Natural killer cell (primary cell): ENCODE measurements at places on chromosomes 3 and 15. TPM values are rescaled to one million over a fixed set of nuclear protein-coding genes. Genes with fewer than 3 reads are reported as not detected.

CLDN18 gene
- total RNA-seq: not detected

GPR62 gene
- total RNA-seq: not detected

NOX5 gene
- not detected for total RNA-seq

SQOR gene
- 22.8 TPM for total RNA-seq

UBE2E1 gene
- 80.0 TPM for total RNA-seq

NDUFAF3 gene
- total RNA-seq: 72.9 TPM

TRIM71 gene
- 0.05 TPM for total RNA-seq

SI gene
- total RNA-seq: not detected

IMPG2 gene
- 0.73 TPM for total RNA-seq

FLNB gene
- total RNA-seq: 24.6 TPM

NPRL2 gene
- 78.9 TPM for total RNA-seq

GRCh38 chr15:29093696-29094343 is 175.8 kb downstream of the NSMCE3 start:
- no peak for DNase-seq

GRCh38 chr15:77295446-77295845 is 124.5 kb downstream of the PEAK1 start:
- DNase-seq: no peak

DNA sequence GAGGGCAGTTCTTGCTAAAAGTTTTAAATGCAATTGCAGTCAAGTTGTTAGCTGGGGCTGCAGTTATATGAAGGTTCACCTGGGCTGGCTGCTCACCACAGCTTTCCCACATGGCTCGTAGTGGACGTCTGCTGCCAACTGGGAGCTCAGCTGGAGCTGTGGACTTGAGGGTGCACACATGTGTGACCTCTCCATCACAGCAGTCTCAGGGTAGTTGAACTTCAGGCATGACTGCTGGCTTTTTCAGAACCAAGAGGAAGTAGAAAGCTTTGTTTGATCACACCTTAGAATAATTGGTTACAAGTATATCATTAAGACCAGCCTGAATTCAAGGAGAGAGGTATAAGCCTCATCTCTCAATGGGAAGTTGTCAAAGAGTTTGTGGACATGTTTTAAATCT is 74.1 kb downstream of the CHL1 start:
- DNase-seq: no peak

GRCh38 chr3:46972396-46972795 is 4.1 kb downstream of the CCDC12 start:
- no peak for DNase-seq

- DNase-seq: no peak
Measured at GRCh38 chr3:61680617-61681016, 119.2 kb downstream of the PTPRG start.

DNA sequence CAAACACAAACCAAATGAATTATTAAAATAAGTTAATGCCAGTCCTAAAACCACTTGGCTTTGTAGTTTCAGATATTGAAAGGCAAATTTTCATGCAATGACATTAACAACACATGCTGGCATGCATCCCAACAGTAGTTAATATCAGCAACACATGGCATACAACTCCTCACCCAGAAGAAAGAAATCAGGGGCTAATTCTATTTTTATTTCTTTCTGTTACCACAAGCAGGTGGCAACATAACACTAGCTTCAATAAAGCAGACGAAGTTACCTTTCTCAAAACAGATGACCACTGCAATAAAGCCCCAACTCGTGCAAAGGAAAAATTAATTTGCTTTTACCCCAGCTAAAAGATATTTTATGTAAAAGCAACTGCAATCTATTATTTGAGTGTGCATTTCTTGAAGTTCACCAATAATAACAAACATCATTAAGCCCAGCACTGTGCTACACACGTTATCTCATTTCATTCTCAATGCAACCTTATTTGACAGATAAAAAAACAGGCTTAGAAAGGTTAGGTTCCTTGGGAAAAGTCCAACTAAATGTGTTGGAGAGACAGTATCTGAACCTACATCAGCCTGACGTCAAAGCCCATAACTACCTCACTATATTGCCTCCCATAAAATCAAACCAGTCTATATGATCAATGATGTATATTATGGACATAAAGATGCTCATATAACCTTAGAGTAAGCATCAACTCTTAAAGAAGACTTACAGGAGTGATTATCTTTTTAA is 2.8 kb downstream of the TOP2B start:
- no peak for DNase-seq

DNA sequence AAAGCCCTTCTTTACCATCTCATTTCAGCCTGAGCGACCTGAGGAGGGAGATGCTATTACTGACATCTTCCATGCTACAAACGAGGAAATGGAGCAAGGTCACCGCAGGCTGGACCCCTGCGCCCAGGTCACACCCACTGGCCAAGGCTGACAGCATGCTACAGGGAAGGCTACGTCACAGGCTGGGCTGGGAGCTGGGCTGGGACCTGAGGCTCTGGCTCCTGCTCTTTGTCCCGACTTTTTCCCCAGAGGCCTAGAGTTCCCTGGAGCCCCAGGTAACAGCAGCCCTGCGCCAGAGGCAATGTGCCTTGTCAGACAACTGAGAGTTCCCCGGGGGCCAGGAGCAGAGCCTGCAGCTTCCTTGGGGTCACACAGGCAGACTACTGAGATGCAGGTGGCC is 87.2 kb downstream of the IQSEC1 start:
- no peak for DNase-seq

DNA sequence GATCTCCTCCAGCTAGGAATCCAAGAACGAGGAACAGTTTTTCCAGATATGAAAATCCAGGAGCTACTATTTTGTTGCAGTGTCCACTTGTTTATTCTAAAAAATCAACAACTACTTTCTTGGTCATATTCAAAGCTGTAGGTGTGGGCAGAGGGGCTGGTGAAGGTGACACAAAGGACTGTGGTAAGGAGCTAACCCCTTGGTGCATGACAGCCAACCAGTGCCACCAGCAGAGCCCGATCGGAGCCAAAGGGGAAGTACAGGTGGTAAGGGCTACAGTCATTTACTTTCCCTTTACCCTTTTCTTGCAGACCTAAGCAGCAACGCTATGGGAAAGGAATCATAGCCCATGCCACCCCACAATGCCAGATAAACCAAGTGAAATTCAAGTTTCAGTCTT is 30.7 kb downstream of the PLA1A start:
- no peak for DNase-seq

DNA sequence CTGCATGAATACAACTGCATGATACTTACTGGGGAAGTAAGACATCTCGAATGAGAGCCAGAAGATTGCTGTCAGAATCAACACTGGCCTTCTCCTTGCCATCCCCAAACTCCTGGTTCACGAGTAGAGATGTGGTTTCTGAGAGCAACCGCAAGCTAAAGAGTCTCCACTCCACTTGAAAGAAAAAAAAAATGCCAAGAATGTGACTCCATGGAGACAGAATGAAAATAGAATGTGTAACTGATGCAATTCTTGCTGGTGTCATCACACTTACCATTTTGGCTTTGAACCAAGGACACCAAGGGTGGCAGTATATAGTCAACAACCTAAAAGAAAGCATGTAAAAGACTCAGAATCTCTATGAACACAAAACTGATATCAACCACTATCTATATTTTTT is 280.4 kb downstream of the ULK4 start:
- DNase-seq: no peak

- DNase-seq: no peak
Measured at GRCh38 chr3:46661776-46662766, 31.4 kb downstream of the ALS2CL start.

- no peak for DNase-seq
Measured at GRCh38 chr15:86846036-86846435, 766.4 kb downstream of the AGBL1 start.

GRCh38 chr3:100831629-100832028 is 122.3 kb downstream of the TFG start:
- no peak for DNase-seq

DNA sequence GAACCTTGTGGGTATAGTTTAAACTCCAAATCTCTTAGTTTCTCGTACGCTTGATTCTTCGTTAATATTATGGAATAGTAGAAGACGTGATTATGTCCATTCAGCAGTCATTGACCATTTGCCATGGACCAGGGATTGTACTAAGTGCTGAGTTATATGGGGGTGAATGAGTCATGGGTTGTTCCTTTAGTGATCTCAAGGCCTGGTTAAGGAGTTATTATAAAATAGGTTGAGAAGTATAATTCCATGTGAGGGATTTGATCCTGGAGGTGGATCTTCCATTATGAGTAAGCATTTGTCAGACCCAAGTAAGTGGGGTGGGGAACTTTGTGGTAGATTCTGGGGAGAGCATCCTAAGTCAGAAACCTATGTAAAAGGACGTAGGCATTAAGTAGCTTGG is 15.4 kb downstream of the NR2C2 start:
- no peak for DNase-seq

GRCh38 chr3:87052499-87053260 is 61.7 kb upstream of the VGLL3 start:
- DNase-seq: no peak

DNA sequence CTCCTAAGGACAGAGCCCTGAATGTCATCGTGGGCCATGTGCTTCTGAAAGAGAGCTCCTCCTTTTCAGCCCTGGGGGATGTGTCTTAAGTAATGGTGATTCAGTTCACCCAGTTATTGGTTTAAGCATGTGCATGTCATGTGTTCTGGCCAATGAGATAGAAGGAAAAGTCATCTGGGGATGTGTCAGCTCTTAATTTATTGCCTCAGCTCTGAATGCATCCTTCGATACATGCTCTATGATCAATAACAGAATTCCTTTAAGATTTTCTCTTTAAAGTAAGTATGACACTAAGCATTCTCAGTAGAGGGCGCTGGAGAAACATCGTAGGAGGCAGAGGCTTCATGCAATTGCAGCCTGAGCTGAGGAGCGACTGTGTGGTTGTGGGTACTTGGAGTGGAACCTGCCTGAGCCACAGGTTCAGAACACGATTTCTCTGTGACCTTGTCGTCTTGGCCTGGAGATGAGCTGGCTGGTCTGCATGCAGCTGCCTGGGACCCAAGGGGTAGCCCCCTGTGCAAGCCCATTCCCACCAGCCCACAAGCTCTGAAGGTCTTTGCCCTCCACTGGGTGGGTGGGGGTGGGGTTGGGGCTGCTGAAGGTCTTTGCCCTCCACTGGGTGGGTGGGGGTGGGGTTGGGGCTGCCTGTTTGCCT is 69.5 kb downstream of the C3orf38 start:
- DNase-seq: no peak

GRCh38 chr15:42133886-42134502 is 22.4 kb downstream of the PLA2G4F start:
- no peak for DNase-seq

DNA sequence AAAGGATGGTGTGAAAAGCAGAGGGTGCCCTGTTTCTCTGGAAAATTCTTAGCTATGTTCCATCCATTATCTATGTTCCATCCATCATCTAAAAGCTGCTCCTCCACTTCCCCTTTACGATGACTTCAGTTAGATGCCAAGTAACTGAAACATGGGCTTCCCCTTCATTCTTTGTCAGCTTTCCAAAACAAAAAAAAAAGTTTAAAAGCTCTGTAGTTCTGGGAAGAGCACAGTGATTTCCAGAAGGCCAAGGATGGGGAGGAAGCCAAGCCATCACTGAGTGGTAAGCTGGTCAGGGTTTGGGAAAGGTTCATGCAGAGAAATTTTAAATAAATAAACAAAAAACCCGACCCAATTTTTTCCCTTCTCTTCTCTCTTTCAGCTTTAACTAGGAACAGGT is 111.5 kb downstream of the CFAP44 start:
- DNase-seq: no peak

DNA sequence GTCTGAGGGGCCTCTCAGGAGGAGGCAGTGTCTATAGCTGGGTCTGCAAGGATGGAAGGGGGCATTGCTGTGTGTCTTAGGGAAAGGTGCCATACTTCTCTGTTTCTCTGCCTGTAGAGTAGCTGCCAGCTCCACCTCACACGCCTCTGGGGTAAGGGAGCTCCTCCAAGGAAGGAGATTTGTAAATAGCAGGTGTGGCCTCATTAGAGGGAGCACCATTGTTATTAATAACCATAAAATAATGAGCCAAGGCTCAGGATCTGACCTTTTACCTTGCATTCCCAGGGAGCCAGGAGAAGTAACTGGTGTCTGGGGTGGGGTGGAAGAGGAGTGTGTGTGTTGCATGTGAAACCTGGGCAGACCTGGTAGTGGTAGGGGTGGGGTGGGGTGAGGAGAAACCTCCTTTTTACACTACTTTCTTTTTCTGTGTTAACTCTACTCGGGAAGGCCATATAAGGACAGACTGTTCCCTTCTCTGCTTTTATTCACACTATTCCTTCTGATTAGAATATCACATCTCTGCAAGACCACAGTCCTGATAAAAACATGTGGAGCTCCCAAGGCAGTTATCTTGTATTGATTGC is 2.2 kb upstream of the C15orf39 start:
- no peak for DNase-seq

GRCh38 chr3:28738425-28738824 is 389.8 kb upstream of the AZI2 start:
- DNase-seq: no peak

DNA sequence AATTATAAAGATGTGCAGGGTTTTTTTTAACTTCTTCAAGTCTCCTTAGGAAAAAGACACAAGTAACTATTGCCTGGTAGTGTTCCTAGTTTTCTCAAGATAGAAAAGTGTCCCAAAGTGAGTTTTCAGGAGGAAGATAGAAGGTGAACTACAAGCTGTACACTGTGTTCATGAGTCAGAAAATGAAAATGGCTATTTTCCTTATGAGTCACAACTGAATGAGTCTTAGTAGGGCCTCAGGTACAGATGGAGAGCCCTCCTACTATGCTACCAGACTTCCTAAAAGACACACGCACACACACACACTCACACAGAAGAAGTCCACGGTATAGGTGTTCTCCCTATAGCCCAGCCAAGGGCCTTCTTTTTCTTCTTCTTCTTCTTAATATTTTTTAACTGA is 3.1 kb downstream of the MYO1E start:
- no peak for DNase-seq

GRCh38 chr3:129119365-129120100 is 2.1 kb downstream of the RAB43 start:
- DNase-seq: peak; percentile 31

DNA sequence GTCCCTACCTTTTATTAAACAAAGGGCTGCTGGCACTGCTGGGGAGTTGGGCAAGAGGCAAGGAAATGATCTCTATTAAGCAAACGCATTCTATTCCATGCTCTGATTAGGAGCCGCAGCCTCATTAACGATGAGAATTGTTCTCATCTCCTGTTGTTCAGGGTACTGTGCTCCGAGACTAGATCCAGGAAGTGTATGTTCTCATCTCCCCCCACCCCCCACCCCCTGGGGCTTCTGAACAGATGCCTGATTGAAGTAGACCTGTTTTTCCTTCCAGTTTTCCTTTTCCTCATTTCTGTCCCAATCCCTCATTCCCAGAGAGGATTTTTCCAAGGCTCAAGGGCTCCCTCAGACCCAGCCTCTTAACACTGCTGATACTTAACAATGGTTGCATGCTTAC is 81.6 kb upstream of the FEZF2 start:
- DNase-seq: no peak

- DNase-seq: no peak
Measured at GRCh38 chr15:28178290-28178689, 79.2 kb upstream of the OCA2 start.
